Substantia nigra (tissue), 51 donors: ENCODE measurements at places on chromosomes 3 and 15.

- no peak for DNase-seq
These were observed 435.9 kb downstream of the NR2F2 start for GRCh38 chr15:96766366-96766765.

- DNase-seq, result no peak
These were observed 502.5 kb upstream of the NAALADL2 start for GRCh38 chr3:174356596-174356995.

DNA sequence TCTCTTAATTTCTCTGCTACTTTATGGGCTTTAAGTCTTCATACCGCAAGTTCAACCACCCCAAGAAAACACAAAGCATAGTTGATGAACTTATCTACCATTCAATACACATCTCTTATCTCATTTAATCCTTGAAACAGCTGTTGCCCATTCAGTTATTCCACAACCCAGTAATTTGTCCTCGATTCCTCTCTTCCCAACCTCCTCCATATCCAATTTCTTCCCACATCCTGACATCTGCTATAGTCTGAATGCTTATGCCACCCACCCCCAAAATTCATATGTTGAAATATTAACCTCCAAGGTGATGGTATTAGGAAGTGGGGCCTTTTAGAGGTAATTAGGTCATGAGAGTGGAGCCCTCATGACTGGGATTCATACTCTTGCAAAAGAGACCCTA lies 345.4 kb downstream of the ERC2 start:
- no peak for DNase-seq

GRCh38 chr15:26323566-26323965 lies 449.3 kb downstream of the GABRB3 start:
- DNase-seq, result no peak
